ENCODE measurements at places on chromosomes 5 and 9. TPM values are rescaled to one million over a fixed set of nuclear protein-coding genes. Genes with fewer than 3 reads are reported as not detected.
A peak's percentile ranks its signal among the peaks of the same experiment; 100 is the strongest.

FAM221B gene
- total RNA-seq, result not detected

DNA sequence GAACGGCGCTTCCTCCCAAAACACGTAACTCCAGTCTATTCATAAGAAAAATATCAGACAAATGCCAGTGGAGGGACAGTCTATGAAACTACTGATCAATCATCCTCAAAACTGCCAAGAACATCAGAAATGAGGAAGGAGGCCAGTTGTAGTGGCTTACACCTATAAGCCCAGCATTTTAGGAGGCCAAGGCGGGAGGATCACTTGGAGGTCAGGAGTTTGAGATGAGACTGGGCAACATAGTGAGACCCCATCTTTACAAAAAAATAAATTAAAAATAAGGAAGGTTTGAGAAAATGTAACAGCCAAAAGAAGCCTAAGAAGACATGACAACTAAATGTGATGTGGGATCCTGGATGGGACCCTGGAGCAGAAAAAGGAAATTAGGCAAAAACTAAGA is 58.9 kb upstream of the MIER3 start:
- DNase-seq, result no peak
- no peaks in the 10 kb centered on the region for H3K27me3 ChIP-seq
- H3K36me3 ChIP-seq, result no peaks in the 10 kb centered on the region
- no peak overlapping the region for H3K4me3 ChIP-seq

GRCh38 chr9:101477214-101477613 is 41.6 kb upstream of the ALDOB start:
- peaks cover 4% of the 10 kb centered on the region for H3K4me1 ChIP-seq
- no peaks in the 10 kb centered on the region for H3K27me3 ChIP-seq
- no peak overlapping the region for H3K27ac ChIP-seq
- H3K36me3 ChIP-seq, result no peaks in the 10 kb centered on the region
- DNase-seq, result no peak

GRCh38 chr5:132748522-132749000 is 1.3 kb downstream of the CCNI2 start:
- H3K36me3 ChIP-seq, result no peaks in the 10 kb centered on the region
- no peak for DNase-seq
- no peak overlapping the region for H3K4me3 ChIP-seq
- no peaks in the 10 kb centered on the region for H3K27me3 ChIP-seq
- H3K27ac ChIP-seq, result no peak overlapping the region

SPINK7 gene
- total RNA-seq, result not detected

- H3K27me3 ChIP-seq, result no peaks in the 10 kb centered on the region
- no peaks in the 10 kb centered on the region for H3K4me1 ChIP-seq
- no peak overlapping the region for H3K4me3 ChIP-seq
These were observed 74.7 kb upstream of the SPIN1 start for GRCh38 chr9:88313364-88314220.

DNA sequence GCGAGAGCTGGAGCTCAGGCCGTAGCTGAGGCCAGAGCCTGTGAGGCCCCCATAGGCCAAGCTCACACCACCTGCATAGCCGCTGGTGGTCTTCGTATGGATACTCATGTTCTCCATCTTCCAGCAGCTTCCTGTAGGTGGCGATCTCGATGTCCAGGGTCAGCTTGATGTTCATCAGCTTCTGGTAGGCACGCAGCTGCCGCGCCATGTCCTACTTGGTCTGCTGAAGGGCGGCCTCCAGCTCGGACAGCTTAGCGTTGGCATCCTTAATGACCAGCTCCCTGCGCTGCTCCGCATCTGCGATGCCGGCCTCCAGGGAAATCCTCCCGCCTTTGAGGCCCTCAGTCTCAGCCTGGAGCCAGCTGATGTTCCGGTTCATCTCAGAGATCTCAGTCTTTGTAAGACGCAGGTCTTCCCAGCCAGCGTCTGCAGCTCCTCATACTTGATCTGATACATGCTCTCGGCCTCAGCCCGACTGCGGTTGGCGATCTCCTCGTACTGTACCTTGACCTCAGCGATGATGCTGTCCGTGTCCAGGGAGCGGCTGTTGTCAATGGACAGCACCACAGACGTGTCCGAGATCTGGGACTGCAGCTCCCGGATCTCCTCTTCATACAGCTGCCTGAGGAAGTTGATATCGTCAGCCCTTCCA is 172.1 kb downstream of the PPP2R2B start:
- H3K4me1 ChIP-seq, result no peaks in the 10 kb centered on the region
- DNase-seq, result peak; percentile 55
- H3K27ac ChIP-seq, result no peak overlapping the region
- no peak overlapping the region for H3K4me3 ChIP-seq
- no peaks in the 10 kb centered on the region for H3K27me3 ChIP-seq
- no peaks in the 10 kb centered on the region for H3K36me3 ChIP-seq

SPATA31A3 gene
- not detected for total RNA-seq

GRCh38 chr5:14882658-14883580 is 11.3 kb upstream of the ANKH start:
- H3K4me1 ChIP-seq, result no peaks in the 10 kb centered on the region
- no peaks in the 10 kb centered on the region for H3K27me3 ChIP-seq
- no peaks in the 10 kb centered on the region for H3K36me3 ChIP-seq
- no peak for DNase-seq
- no peak overlapping the region for H3K27ac ChIP-seq

GRCh38 chr5:181198106-181198685 is 6.8 kb downstream of the TRIM7 start:
- no peak for DNase-seq
- no peak overlapping the region for H3K27ac ChIP-seq
- H3K27me3 ChIP-seq, result no peaks in the 10 kb centered on the region
- H3K4me1 ChIP-seq, result no peaks in the 10 kb centered on the region
- no peak overlapping the region for H3K4me3 ChIP-seq
- no peaks in the 10 kb centered on the region for H3K36me3 ChIP-seq

DNA sequence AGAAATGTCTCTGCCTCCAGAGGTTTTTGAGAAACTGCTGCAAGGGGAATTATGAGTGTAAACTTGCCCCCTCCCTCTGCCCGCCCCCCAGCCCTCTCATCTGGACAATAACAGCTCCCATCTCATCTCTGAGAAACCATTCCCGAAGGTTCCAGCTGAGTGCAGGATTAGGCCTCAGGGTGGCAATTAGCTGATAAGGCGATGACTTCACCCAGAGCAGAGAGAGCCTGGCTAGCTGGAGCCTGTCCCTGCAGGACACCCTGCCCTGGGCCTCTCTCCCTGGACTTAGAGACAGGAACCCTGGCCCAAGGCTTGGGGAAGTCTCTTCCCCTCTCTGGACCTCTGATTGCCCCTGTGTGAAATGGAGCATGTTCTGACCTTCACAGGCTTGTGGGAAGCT is 45.7 kb upstream of the HAND1 start:
- H3K36me3 ChIP-seq, result no peaks in the 10 kb centered on the region
- no peaks in the 10 kb centered on the region for H3K4me1 ChIP-seq
- H3K27ac ChIP-seq, result no peak overlapping the region

DNA sequence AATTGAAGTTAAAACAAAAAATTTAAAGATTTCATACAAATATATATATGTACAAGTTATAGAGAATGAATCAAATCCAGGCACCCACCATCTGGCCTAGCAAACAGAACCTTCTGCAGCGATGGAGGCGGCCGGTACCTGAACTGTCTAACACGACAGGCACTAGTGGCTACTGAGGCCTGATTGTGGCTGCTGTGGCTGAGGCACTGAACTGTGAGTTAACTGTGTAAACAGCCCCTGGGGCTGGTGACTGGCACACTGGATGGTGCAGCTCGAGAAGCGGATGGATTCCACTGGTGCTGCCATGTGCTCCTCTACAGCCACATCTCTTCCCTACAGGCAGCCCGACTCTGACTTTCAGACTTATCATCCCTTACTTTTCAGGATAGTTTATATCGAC is 82.4 kb downstream of the RAPGEF1 start:
- peak overlapping the region; percentile 85 for H3K27ac ChIP-seq
- DNase-seq, result no peak
- H3K4me1 ChIP-seq, result peaks cover 47% of the 10 kb centered on the region
- no peaks in the 10 kb centered on the region for H3K27me3 ChIP-seq
- H3K4me3 ChIP-seq, result no peak overlapping the region
- no peaks in the 10 kb centered on the region for H3K36me3 ChIP-seq

DNA sequence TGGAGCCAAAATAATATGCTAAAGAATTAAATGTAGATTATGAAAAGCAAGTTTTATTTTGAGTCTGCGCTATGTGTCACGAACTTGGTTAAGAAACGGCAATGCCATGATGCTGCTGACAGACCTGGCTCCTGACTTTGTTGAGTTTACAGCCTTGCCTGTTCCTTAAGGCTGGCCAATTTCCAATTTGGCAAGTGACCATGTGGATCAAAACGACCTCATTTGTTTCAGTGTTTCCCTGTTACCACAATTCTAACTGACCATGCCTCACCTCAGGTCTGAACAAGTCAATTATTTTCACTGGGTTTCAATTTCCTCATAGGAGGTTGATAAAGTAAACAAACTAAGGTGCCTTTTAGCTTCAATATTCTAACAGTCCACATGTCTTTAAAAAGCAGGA is 461.4 kb downstream of the ZNF608 start:
- H3K27me3 ChIP-seq, result no peaks in the 10 kb centered on the region
- DNase-seq, result peak; percentile 88
- H3K27ac ChIP-seq, result no peak overlapping the region
- H3K36me3 ChIP-seq, result no peaks in the 10 kb centered on the region
- no peak overlapping the region for H3K4me3 ChIP-seq

GRCh38 chr9:78288214-78288892 is 8.6 kb upstream of the PSAT1 start:
- H3K27ac ChIP-seq, result no peak overlapping the region
- no peaks in the 10 kb centered on the region for H3K27me3 ChIP-seq

UBE2D2 gene
- 41.7 TPM for total RNA-seq

PPP3R2 gene
- total RNA-seq, result not detected

DNA sequence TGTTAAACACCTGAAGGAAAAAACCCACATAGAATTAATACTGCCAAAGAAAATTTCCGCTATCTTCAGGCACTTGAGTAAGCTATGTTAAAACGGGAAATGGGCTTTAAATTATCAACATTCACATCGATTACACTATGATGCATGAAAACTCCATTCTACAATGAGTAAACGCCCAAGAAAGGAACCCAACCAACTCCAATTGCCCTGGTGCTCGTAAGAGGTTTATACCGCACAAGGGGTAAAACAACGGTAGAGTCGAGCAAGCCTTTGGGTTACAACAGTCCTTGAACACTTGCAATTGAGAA is 1.0 kb downstream of the AGTPBP1 start:
- no peak for DNase-seq
- peak overlapping the region; percentile 81 for H3K27ac ChIP-seq
- H3K4me3 ChIP-seq, result peak overlapping the region; percentile 97

SNCAIP gene
- total RNA-seq, result 0.03 TPM

PRR16 gene
- 0.19 TPM for total RNA-seq

DNA sequence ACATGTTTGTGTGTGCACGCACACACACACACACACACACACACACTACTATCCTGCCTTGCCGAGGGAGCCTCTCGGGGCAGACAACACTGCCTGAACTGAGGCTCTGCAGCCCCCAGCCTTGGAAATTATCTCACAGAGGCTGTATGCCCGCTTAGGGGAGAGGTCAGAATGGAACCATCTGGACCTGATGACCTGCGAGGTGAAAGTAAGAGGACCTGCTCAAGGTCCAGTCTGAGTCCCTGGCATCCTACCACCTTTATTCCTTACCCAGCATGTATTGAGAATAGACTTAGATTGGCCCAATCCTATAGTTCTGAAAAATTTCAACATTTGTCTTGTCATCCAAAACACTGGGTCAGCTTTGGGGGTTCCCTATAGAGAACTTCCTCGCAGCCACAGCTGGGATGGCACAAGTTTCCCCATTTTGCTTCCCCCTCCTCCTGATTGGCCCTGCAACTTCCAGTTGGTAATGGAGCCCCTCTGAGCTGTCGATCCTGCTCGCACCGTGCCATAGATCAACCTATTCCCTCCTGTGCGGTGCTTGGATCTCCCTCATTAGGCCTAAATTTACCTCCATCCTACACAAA is 10.2 kb downstream of the MVB12B start:
- H3K27me3 ChIP-seq, result no peaks in the 10 kb centered on the region
- H3K36me3 ChIP-seq, result no peaks in the 10 kb centered on the region
- no peaks in the 10 kb centered on the region for H3K4me1 ChIP-seq
- no peak overlapping the region for H3K4me3 ChIP-seq
- DNase-seq, result no peak

- no peaks in the 10 kb centered on the region for H3K27me3 ChIP-seq
- no peak overlapping the region for H3K27ac ChIP-seq
- DNase-seq, result peak; percentile 80
- no peak overlapping the region for H3K4me3 ChIP-seq
These were observed 25.8 kb upstream of the COL15A1 start for GRCh38 chr9:98917746-98918487.

DNA sequence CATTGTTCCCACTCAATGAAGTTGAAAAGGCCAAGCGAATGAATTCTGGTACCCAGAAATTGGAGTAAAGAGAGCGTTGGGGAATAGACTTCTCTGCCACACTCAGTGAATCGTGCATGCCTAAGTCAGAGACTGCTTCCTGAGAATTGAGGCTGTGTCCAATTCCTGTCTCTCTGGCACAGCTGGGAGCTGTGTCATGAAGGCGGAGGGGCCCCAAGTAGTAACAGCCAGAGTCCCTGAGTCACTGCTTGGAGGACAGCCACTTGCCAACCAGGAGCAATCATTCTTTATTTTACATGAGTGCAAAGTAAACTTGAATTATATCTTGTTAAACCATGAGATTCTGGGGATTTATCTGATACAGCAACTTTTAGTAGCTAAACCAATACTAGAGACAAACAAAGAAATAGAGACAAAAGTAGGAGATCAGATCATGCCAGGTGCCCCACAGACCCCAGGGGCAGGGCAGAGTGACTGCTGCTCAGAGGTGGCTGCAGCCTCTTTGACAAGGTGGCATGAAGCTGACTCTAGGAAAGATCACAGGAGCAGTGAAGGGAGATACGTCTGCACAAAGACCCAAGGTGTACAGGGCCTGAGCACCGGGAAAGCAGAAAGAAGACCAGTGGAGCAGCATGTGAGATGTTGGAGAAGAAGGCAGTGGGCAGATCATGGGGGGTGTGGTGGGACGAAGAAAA is 246.0 kb downstream of the GADD45G start:
- no peak overlapping the region for H3K27ac ChIP-seq
- no peaks in the 10 kb centered on the region for H3K36me3 ChIP-seq
- DNase-seq, result no peak
- no peaks in the 10 kb centered on the region for H3K27me3 ChIP-seq
- no peaks in the 10 kb centered on the region for H3K4me1 ChIP-seq

GRCh38 chr5:72234265-72234700 is 85.8 kb downstream of the MRPS27 start:
- no peak overlapping the region for H3K4me3 ChIP-seq
- H3K27ac ChIP-seq, result no peak overlapping the region
- H3K4me1 ChIP-seq, result no peaks in the 10 kb centered on the region

PCDHGA12 gene
- 2.1 TPM for total RNA-seq

- H3K36me3 ChIP-seq, result no peaks in the 10 kb centered on the region
- no peak overlapping the region for H3K27ac ChIP-seq
- no peak overlapping the region for H3K4me3 ChIP-seq
These were observed 191.5 kb downstream of the GOLPH3 start for GRCh38 chr5:31982621-31983020.

All from pancreas (tissue), 10 donors.